ENCODE measurements at places on chromosomes 1 and 21.

DNA sequence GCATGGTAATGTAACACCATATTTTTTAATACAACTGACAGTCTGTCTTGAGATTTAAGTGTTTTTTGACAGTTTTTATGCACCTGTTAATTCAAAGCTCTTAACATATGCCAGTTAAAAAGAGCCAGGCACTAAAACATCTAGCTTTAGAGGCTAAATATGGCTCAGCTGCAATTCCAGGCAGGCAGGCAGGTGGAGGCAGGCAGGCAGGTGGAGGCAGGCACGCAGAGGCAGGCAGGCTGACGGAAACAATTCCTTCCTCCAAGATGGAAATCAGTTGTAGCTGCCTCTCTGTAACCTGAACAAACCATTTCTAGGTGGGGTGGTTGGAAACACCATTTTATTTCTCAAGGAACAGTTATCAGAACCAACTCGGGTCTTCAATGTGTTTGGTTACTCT is 51.2 kb downstream of the GORAB start:
- no peak for DNase-seq

- DNase-seq = peak; percentile 27
Measured at GRCh38 chr1:206658264-206658980, 23.1 kb downstream of the DYRK3 start.

- DNase-seq = no peak
Measured at GRCh38 chr1:77655431-77655974, 27.0 kb downstream of the ZZZ3 start.

GRCh38 chr1:172964864-172965263 is 85.9 kb downstream of the TNFSF18 start:
- no peak for DNase-seq

- no peak for DNase-seq
Measured at GRCh38 chr1:21020151-21020550, 156.5 kb downstream of the EIF4G3 start.

GRCh38 chr1:29719253-29719652 is 482.9 kb downstream of the PTPRU start:
- DNase-seq = peak; percentile 49

DNA sequence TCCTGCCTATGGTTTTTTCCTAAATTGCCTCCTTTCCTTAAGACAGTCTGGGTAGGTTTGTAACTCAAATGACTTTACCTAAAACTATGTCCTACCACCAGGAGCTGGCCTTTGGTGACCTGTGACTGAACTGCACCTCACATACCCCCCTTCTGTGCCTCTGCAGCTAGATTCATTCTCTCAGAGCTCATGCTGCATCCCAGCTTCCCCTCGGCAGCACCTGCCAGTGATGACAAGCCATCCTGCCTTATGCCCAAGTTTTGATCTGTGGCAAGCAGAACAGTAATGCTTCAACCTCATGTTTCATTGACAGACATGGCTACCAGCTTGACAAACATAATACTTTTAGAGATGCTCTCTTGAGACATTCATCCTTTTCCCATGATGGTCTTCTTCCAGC is 141.9 kb downstream of the TSEN15 start:
- no peak for DNase-seq

- DNase-seq = no peak
Measured at GRCh38 chr1:226220473-226221189, 2.8 kb upstream of the MIXL1 start.

DNA sequence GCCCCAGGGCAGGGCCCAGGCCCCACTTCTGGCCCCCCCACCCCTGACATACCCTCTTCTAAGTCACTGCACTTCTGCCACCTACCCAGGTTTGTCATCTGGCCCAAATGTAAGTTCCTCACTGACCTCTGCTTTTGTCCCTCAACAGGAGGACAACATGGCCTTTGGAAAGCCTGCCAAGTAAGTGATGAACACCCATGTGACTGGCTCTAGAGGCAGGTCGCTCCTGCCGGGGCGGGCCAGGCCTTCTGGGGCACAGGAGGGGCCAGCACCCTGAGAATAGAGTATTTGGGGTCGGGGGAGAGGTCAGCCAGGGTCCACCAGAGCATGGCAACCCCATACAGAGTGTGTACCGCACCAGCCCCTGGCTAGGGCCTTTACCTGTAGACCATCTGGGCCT is 9.9 kb upstream of the SYTL1 start:
- no peak for DNase-seq

DNA sequence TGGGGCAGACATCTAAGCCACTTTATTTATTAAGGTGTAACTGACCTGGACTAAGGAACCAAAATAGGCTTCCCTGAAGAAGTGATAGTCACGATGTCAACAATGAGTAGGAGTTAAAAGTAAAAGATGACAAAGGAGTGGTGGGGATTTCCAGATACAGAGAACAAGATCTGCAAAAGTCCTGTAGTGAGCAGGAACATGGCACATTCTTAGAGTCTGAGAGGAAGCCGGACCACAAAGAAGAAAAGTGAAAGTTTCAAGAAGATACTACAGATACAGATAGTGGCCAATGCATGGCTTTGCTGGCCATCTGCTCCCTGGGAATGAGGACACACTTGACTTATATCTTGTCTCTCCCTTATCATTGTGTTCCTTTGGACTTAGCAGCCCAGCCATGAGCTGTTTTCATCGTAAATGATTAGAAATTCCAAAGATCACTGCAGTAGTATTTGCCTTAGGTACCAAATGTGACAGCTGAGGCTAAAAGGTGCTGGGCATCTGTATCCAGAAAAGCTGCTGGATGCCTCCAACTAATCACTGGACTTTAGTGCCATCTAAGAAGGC is 302.4 kb upstream of the NR5A2 start:
- no peak for DNase-seq

- no peak for DNase-seq
Measured at GRCh38 chr1:186511761-186512637, 51.1 kb upstream of the PDC start.

GRCh38 chr1:19080721-19081120 is 124.2 kb upstream of the IFFO2 start:
- DNase-seq = no peak

DNA sequence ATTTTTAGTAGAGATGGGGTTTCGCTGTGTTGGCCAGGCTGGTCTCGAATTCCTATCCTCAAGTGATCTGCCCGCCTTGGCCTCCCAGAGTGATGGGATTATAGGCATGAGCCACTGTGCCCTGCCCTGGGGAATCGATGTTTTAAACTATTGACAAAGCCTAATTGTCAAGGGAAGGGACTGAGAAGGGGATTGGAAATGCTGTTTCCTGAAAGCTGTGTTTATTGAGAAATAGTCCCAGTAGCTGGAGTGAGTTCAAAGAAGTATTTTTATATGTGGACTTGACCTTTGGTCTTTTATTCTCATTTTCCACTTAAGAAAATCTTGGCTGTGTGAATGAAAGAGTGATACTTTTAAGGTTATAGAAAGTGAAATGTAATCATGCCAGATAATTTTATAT is 47.5 kb downstream of the KIF1B start:
- no peak for DNase-seq

DNA sequence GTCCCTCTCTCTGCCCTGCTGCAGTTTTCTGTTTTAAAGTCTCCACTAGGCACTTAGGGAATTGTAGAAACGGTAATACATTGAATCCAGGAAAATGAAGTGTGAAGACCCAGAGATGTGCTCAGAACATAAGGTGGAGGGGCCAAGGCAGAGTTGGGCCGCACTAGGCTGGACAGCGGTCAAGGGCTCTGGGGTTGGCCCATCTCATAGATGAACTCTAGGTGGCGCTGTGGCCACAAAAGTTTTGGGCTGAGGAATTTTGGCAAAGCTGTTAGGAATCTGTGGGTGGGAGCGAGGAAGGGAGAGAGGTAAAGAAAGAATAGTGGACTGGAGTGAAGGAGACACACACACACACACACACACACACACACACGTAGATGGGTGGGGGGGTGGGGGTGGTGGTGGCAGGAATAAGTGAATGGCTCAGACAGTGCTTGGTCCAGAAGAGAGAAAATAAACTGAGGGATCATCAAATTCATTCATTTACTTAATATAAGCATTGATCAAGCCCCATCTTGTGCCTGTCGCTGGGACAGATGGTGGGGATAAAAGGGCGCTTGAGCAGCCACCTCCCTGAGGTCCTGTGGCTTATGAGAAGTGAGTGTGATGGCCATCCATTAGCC is 258.5 kb downstream of the TRABD2B start:
- peak; percentile 26 for DNase-seq

GRCh38 chr1:66728021-66728420 is 24.2 kb upstream of the DYNLT5 start:
- DNase-seq = no peak

DNA sequence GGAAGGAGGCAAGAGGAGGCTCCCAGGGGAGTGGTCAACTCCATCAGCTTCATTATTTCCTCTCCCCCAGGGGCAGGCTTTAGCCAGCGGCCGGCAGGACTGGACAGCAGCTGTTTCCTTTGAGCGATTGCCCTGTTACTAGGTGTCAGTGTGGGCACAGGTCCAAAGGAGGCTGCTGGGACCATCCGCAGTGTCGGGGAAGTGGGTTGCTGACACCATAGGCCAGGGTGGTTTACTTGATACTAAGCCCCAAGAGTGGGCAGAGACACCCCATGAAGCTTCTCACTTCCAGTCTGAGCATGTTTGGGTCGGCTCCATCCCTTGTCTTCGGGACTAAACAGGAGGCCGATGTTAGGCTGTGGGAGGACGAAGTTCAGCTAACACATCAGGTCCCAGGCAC is 63.6 kb downstream of the KAZN start:
- no peak for DNase-seq

- DNase-seq = no peak
Measured at GRCh38 chr1:171984262-171984661, 143.0 kb downstream of the DNM3 start.

DNA sequence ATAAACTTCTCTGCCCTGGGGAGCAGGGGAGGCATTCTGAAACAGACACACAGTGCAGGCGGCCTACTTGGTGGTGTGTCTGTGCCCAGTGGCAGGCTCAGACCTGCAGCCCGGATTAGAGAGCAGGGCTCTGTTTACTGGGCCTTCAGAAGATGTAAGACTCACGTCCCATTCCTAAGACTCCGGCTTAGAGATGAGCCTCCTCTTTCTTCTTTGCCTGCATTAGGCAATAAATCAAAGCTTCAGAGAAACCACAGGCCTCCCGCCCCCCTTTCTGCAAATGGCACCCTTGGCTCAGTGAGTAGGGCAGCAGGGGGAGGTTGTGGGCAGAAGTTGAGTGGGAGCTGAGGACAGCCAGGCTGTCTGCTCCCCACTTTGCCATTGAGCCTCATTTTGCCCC is 35.8 kb downstream of the LGR6 start:
- peak; percentile 3 for DNase-seq

GRCh38 chr1:67336157-67336556 is 28.5 kb downstream of the IL12RB2 start:
- DNase-seq = no peak

DNA sequence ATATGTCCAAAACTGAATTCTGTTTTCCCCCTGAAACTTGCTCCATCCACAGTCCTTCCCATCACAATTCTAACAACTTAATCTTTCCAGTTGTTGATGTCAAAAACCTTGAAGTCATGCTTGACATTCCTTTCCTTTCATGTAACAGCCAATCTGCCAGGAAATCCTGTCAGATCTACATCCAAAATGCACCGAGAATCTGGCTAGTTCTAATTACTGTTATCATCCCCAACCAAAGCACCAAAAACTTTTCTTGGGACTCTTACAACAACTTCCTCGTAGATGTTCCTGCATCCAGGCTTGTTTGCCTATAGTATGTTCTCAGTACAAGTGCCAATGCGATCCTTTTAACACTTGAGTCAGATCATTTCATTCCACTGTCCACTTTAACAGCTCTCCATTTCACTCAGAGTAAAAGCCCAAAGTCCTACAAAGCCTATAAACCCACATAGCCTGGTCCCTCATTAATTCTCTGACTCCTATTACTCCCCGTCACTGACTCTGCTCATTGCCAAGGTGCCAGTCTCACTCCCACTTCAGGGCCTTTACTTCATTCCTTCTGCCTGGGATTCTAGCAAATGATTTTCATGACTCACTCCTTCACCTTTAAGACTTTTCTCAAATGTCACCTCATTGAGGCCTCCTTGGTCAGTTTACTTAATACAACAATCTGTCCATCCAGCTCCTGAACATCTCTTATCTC is 493.2 kb upstream of the NFIA start:
- DNase-seq = no peak

DNA sequence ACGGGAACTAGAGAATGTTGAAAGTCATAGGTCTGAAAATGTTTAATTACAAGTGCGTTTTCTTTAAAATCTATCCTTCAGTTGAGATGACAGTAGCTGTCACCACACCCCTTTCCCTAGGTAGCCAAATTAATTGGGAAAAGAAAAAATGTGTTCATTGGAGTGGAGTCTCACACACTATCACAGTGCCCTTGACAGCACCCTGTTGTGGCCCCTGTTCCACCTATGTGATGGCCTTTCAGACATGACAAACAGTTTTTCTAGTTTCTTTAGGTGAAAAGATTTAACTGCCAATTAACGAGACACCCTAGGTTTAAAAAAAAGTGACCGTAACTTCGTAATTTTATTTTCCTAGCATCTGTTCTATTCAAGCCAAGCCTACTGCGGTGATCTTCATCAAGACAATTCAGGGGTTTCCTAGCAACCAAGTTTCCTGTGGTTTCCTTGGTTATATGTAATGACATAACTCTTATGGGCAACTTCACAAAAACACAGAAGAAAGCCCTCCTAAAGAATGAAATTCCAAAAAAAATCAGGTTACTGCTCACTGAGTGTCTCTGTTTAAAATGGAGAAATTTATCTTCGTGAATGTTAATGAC is 298.3 kb downstream of the PDE4B start:
- DNase-seq = no peak

DNA sequence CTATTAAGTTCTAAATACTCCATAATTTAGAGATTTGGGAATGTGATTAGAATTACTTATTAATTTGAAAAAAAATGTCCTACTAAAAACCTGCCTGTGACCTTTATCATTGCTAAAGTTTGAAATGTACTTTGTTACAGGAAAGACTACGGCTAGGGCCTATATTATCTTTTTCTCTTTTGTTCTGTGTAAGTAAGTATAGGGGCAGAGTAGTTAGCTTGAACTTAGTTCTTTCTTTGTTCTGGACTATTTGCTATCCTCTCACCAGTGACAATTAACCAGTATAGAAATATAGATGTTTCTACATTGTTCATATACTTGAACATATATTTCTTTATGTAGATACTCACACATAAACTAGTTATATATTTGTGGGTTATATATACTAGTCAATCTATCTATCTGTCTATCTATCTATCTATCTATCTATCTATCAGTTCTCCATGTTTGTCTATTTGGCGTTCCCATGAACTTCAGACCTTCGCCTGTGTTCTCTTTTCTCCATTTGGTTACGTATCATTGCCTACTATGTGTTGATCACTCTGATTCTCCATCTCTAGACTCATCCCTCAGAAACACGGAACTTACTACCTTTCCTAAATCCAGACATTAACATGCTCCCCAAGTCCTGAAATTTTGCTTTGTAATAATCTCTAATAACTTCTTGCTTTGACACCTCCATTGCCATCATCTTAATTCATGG is 3.3 kb downstream of the PTPRC start:
- DNase-seq = no peak

DNA sequence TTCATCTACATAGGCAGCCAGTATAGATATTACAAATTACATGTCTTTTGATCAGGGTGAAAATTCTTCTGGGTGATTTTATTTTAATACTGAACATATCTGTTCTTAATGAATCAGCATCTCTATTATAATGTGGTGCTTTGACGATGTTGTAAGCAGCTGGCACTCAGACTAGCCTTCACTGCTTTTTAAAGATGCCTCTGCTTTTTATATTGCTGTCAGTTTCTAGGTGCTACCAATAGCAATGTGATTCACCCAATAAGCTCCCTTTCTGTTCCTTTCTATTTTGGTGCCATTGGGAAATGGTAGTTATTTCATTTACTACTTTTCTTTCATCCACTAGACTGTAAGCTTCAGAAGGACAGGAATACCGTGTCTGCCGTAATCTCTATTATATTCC is 11.1 kb upstream of the ANGPTL1 start:
- DNase-seq = no peak

- no peak for DNase-seq
Measured at GRCh38 chr1:32925403-32926162, 24.4 kb upstream of the TMEM54 start.

All from SW480 (cell line).